ENCODE measurements at places on chromosomes 16 and 17.

GRCh38 chr17:5099271-5099670 lies 12.4 kb downstream of the ZNF232 start:
- DNase-seq = no peak

DNA sequence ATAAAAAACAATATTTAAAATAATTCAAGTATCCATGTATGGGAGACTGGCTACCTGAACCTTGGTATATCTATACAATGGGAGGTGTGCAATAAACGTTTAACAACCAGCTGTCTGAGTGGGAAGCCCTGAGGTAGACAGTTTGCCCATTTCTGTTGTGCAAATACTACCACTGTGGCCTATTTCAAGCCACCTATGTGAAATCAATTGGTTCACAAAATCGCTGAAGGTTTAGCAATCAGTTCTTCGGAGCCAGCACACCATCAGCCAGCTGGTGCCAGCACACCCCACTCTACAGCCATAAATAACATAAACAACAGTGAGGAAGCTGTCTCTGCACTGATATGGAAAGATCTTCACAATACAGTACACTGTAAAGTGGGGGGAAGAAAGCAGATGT lies 46.7 kb upstream of the KDM8 start:
- DNase-seq = no peak

DNA sequence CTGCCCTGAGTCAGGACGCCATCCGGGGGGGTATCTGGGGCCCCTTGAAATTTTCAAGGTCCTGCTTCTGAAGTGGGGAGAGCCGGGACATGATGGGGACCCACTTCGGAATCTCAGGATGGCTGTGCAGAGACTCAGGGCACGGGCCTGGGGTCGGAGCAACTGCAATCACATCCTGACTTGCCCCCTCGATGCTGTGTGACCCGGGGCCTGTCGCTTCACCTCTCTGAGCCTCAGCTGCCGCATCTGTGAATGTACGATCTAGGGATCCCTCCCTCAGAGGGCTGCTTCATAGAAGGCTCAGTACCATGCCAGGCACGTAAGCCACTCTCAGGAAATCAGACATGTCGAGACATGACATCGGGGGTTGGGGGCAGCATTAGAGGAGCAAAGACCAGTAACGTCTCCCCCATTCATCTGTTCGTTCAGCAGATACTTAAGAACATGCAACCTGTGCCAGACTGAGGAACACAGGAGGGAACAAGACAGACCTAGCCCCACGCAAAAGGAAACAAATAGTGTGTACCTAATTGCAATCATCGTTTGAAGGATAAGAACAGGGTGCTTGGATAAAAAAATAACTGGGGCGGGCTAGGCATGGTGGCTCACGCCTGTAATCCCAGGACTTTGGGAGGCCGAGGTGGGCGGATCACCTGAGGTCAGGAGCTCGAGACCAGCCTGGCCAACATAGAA lies 229.6 kb downstream of the PARN start:
- DNase-seq = no peak

DNA sequence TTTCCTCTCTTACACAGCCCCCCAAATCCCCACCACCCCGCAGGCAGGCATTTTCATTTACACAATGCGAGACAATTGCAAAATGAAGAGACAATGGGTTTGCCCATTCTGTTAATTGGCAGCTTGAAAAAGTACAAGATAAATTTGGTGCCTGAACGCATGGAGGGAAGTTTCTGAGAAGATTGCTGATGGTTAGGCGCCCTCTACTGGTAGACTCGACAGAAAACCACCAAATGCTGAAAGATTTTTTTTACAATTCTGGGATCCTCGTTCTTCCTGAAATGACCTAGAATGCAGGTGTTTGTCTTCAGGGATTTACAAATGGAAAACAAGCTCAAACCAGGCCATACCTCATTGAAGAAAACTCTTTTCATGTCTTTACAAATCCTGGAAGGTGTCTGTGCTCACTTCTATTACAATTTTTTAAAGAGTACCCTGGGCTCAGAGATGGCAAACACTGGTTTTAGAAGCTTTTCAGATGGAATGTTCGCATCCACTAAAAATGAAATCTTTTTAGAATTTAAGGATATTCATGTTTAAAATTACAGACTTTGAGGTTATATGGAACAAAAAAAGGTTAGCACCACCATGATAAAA lies 338.5 kb downstream of the PMP22 start:
- no peak for DNase-seq

- DNase-seq = no peak
Observed at GRCh38 chr16:59899940-59900339, 1165.8 kb upstream of the GOT2 start.

All from iPS DF 19.7 (cell line).